Activated CD4-positive, alpha-beta T cell treated with anti-CD3 and anti-CD28 coated beads, Interleukin-2, amount 50 U/mL, for 48 hours (primary cell): ENCODE measurements at places on chromosomes 11 and 22.

GRCh38 chr11:76491644-76492043 lies 46.8 kb downstream of the EMSY start:
- DNase-seq = no peak

DNA sequence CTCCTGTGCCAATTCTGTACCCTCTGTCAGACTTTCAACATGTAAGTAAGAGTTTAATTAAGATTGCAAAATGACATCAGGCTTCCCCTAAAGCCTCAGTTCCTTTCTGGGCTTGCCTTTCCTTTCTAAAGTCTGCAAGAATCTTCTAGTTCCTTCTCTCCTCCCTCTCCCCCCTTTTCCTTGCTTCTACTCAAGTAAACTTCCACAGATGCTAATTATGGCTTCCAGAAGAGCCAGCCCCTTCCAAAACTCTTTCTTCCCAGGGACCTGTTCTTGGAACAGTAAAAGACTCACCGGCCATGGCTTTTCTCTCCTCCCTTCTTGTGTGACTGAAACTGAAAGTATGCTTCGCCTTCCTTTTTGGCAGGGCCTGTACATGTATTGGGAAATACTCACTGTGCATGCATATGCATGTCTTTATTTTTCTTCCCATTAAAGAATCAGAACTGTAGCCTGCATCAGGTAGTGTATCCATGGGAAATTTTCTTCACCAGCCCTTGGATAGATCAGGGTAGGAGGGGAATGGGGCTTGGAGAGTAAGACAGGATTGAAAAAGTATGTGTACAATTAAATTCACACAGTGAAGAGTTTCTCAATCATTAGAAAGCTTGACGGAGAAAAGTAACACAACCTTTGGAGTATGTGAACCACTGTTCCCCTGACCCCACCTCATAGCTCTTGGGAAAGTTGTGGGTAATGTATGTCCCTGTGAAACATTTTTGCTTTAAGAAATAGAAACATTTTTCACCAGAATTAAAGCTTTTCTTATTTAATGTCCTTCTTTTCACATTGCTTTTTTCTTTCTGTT lies at the start of gene CASP1:
Gene CASP1, minus strand, starts transcription at position 332 of the 808 bp plus-strand sequence. Its CDS starts 31 bp downstream, at position 301.
- no peak for DNase-seq

GRCh38 chr22:37032535-37033460 lies 13.3 kb downstream of the MPST start:
- DNase-seq = no peak

- DNase-seq = no peak
Observed at GRCh38 chr22:20565761-20566160, 58.4 kb downstream of the MED15 start.

DNA sequence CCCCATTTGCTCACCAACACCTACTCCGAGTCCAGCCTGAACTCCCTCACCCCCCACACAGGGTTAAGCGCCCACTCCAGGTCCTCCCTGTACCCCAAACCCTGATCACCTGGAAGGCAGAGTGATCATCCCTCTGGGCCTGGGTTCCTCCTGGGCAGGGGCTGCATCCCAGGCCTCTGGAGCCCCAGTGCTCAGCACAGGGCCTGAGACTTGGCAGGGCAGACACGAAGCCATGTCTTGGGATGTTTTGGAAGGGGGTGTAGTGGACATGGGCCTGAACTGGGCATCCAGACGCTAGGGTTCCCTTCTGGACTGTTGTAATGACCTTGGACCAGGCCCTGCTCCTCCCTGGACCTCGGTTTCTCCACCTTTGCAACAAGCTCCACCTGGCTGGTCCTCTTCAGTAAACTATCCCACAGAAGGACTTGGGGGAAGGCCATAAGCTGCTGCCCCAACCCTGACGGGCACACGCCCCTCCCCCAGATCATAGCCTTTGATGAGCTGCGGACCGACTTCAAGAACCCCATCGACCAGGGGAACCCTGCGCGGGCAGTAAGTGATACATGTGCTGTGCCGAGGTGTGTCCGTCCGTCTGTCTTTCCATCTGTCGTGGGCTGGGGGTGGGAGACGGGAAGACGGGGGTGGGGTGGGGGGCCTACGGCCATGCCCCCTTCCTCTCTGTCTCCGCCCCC lies 3.9 kb downstream of the CNIH2 start:
- no peak for DNase-seq

DNA sequence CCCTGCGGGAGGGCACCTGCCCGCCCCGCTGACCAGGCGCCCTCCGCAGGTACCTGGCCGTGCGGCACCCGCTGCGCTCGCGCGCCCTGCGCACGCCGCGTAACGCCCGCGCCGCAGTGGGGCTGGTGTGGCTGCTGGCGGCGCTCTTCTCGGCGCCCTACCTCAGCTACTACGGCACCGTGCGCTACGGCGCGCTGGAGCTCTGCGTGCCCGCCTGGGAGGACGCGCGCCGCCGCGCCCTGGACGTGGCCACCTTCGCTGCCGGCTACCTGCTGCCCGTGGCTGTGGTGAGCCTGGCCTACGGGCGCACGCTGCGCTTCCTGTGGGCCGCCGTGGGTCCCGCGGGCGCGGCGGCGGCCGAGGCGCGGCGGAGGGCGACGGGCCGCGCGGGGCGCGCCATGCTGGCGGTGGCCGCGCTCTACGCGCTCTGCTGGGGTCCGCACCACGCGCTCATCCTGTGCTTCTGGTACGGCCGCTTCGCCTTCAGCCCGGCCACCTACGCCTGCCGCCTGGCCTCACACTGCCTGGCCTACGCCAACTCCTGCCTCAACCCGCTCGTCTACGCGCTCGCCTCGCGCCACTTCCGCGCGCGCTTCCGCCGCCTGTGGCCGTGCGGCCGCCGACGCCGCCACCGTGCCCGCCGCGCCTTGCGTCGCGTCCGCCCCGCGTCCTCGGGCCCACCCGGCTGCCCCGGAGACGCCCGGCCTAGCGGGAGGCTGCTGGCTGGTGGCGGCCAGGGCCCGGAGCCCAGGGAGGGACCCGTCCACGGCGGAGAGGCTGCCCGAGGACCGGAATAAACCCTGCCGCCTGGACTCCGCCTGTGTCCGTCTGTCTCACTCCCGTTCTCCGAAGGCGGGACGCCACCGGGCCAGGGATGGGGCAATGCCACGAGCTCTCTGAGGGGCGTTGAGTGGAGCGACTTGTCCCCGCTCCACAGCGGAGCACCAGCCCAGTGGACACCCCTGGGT lies 1.8 kb downstream of the GALR3 start:
- peak; percentile 38 for DNase-seq

DNA sequence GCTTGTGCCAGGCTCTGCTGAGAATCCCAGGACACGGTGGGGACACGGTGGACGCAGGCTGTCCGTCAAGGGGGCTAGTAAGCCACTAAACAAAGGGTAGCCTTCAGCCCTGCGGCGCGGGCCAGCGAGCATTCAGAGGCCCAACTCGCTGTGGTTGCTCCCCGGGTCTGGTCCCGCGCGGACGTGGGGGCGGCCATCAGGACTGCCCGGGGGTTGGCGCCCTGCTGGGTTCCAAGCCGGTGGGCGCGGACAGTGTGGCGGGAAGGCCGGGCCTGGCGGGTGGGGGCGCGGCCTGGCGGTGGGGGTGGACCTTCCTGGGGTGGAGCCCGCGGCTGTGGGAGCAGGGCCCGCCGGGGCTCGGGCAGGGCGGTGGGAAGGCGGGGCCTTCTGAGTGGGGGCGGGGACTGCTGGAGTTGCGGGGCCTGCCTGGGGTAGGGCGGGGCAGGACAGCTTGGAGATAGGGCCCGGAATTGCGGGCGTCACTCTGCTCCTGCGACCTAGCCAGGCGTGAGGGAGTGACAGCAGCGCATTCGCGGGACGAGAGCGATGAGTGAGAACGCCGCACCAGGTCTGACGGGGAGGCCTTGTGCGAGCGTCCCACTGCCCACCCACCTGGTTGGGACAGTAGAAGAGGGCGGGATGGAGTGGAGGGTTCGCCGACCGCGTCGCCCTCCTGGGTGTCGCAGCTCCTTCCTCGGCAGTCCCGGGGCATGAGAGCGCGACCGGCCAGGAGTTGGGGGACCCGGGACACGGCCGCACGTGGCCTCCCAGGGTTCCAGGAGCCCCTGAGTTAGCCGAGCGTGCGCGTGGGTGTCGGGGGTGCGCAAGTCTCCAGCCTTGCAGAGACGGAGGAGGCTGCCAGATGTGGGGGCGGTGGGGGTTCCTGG lies at the start of gene SERHL2:
Gene SERHL2, plus strand, starts transcription at position 482 of the 887 bp plus-strand sequence. Its CDS starts 65 bp downstream, at position 547.
- peak; percentile 98 for DNase-seq

DNA sequence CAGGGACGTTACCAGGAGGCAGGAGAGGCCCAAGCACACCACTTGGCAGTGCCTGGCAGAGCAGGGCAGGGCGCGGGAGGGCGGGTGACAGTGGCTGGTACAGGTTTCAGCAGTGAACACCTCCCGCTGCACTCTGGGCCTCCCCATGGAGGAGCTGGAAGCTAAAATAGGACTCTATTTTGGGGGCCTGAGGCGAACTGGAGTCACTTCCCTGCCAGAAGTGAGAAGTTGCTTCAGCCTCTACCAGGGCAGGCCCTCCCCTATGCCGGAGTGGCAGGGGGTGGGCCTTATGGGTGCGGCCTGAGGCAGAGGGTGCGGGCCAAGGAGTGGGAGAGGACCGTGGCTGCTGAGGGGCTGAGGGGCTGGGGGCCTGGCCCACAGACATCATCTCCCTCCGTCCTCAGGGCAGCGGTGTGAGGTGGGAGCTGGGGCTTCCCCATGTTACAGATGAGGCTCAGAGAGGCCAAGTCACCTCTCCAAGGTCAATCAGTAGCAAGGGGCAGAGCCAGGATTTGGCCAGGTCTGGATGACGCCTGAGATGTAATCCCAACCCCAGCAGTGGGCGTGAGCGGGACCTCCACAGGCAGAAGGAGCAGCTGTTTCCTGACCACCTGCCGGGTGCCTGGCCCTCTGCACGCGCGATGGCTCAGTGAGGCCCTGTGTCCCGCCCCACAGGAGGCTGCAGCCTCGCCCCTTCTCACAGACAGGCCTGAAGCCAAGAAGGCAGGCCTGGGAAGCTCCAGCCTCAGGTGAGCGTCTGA lies 39.3 kb downstream of the KCNJ4 start:
- DNase-seq = no peak

DNA sequence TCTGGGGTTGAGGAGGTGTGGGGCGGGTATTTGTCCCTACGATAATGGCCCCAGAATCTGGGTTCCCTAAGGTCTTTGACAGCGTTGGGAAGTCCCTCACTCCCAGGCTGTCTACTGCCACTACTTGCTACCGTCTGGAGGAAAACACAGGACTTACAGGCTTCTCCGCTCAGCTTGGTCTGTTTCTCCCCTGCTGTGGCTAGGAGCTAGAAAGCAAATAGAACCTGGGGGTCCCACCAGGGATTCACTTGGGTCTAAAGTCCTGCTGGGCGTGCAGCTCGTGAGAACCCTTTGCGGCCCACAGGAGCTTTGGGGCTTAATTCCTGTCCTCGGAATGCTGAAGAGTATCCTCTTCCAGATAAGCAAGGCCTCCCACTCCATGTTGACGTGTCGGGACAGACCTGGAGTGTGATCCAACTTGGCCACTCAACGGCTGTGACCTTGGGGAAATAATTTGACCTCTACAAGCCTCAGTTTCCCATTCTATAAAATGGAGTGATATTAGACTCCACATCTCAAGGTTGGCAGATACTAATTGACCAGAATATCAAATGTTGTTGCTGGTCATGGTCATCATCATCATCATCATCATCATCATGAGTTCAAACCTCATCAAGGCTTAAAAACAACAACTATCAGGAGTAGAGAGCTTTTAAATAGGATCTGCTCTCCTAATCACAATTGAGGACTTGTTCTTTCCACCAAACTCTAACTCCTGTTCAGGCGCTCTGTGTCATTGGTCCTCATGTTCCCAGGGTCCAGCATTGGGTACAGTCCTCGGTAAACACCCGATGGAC lies 1.7 kb upstream of the MYBPC3 start:
- no peak for DNase-seq

- DNase-seq = no peak
Observed at GRCh38 chr11:121654843-121655536, 202.2 kb upstream of the SORL1-AS1 start.

- DNase-seq = peak; percentile 8
Observed at GRCh38 chr11:107928767-107929507, 689 bp downstream of the RAB39A start.

GRCh38 chr22:48464246-48464645 lies 1363.4 kb downstream of the BRD1 start:
- no peak for DNase-seq

- DNase-seq = no peak
Observed at GRCh38 chr22:32776397-32776796, 25.1 kb upstream of the TIMP3 start.

DNA sequence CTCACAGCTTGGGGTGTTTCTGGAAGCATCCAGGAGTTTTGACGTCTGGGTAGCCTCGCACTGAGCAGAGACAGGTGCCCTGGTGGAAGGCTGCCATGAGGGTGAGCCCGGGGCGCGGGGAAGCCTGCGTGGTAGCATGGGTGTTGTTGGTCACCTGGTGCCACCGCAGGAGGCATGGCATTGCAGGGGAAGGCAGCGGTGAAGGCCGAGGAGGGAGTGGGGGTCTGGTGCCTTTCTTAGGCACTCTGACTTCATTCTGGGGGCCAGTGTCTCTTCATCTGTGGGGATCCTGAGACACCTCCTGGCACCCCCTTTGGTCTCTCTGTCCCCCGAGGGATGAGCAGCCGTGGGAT lies 271.2 kb downstream of the TBC1D22A start:
- no peak for DNase-seq

GRCh38 chr11:118915941-118916841 lies 9.5 kb downstream of the BCL9L start:
- no peak for DNase-seq

- no peak for DNase-seq
Observed at GRCh38 chr11:47083913-47084312, 92.8 kb downstream of the ARFGAP2 start.

DNA sequence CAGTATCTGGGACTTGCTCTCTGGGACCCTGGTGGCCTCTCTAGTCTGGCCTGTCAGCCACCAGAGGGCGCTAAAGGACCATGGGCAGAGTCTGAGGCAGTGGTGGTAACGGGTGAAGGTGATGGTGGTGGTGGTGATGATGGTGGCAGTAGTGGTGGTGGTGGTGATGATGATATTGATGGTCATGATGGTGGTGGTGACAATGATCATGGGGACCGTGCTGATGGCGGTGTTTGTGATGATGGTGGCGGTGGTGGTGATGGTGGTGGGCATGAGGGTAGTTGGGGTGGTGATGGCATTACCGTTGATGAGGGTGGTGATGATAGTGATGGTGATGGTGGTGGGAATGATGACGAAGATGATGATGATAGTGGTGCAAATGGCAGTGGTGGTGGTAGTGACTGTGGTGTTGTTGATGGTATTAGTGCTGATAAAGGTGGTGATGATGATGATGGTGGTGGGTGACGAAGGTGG lies 16.0 kb downstream of the TRPM5 start:
- DNase-seq = peak; percentile 92

DNA sequence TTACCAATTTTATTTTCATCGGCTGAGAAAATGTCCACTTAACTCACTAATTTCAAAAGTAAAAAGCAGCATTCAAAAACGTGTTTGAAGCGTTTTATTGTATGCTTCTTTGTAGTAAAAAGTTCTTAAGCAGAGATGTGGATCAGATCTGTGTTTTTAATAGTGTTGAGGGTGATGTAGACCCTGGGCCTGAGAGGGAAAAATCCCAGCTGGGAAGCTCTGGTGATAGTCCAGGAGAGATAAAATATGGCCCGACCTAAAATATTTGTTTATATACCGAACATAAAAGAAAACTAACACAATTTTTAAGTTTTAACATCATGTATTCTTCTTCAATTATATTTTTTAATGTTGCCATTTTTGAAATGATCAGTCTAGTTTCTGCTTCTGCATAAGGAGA lies 35.2 kb downstream of the SESN3 start:
- no peak for DNase-seq
